ENCODE measurements at places on chromosomes 2 and 18. TPM values are rescaled to one million over a fixed set of nuclear protein-coding genes. Genes with fewer than 3 reads are reported as not detected.

DNA sequence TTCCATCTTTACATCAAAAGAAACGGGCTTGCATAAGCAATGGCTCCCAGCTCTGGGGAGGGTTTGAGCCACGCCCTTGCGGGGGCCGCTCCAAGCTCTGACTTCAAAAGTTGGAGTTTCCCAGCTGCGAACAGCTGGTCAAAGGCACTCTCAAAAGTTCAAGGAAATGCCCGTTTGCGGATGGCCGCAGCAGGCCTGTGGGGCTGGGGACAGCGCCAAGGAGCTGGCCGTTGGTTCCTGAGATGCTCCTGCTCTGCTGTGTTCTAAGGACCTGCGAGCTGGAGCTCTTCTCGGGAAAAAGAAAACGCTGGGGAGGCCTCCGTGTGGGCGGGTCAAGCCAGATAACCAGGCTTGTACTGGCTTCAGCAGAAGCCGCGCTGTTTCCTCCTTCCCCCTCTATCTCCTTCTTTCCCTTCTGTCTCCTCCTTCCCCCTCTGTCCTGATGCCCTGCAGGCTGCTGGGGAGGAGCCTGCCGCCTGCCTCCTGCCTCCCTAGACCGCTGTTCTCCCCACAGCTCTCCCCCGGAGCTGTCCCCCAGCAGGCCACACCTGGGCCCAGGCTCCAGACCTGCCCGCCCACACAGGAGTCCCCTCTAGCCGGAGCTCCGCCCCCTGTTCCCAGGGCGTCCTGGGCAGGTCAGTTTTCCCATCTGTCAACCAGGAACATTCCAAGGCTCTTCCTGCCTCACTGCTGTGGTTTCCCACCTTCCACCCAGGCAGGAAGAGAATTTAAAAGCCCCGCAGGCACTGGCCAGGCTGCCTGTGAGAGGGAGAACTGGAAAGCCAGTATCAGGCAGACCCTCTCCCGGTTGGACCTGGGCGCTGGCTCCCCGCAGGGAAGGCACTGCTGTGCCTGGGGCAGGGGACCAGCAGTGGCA, 14.1 kb downstream of the KLF11 start:
- DNase-seq, result peak; percentile 86

IL1R1 gene
- total RNA-seq, result 52.2 TPM

MAPK4 gene
- total RNA-seq, result 16.1 TPM

GRCh38 chr2:11899264-11899818, 152.9 kb downstream of the LPIN1 start:
- DNase-seq, result no peak

- DNase-seq, result no peak
Measured at GRCh38 chr2:235343156-235343774, 150.6 kb upstream of the AGAP1 start.

DNA sequence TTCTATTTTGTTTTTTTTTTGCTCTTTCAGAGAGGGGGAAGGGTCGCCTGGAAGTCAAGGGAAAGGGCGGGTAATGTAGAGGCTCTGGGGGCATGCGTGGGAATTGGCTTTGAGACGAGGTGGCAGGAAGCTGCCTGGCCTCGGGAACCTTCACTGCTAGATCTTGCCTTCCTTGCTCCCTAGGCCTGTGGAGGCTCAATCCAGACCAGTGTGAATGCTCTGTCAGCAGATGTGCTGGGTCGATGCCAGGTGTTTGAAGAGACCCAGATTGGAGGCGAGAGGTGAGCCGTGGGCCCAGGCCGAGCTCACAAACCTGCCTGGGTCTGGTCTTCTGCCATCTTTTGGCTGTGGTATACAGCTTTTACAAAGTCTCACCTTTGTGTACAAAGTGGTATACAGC, 15.5 kb downstream of the CCT7 start:
- no peak for DNase-seq

PHOSPHO2 gene
- 19.3 TPM for total RNA-seq

DNA sequence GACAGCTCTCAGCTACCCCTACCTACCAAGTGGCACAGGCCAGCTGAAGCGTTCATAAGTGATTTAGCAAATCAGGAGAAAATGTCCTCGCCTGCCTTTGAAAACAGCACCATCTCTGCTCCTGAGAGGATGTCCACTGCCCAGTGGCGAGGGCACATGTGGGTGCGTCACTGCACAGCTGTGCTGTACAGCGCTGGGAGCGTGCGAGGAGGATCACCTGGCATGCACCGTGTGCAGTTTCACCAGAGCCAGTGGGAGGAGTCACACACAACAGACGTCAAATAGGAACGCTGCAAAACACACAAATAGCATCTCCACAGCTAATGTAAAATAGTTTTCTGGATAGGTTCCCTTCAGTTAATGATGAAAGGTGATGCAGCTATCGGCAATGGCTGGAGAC, 154.1 kb downstream of the HDAC4 start:
- peak; percentile 79 for DNase-seq

SERPINB4 gene
- total RNA-seq, result not detected

GRCh38 chr2:110788976-110789375, 56.6 kb downstream of the ACOXL start:
- no peak for DNase-seq

- DNase-seq, result no peak
Measured at GRCh38 chr2:210630873-210631560, 74.6 kb downstream of the CPS1 start.

HSPD1 gene
- total RNA-seq, result 98.9 TPM

DNA sequence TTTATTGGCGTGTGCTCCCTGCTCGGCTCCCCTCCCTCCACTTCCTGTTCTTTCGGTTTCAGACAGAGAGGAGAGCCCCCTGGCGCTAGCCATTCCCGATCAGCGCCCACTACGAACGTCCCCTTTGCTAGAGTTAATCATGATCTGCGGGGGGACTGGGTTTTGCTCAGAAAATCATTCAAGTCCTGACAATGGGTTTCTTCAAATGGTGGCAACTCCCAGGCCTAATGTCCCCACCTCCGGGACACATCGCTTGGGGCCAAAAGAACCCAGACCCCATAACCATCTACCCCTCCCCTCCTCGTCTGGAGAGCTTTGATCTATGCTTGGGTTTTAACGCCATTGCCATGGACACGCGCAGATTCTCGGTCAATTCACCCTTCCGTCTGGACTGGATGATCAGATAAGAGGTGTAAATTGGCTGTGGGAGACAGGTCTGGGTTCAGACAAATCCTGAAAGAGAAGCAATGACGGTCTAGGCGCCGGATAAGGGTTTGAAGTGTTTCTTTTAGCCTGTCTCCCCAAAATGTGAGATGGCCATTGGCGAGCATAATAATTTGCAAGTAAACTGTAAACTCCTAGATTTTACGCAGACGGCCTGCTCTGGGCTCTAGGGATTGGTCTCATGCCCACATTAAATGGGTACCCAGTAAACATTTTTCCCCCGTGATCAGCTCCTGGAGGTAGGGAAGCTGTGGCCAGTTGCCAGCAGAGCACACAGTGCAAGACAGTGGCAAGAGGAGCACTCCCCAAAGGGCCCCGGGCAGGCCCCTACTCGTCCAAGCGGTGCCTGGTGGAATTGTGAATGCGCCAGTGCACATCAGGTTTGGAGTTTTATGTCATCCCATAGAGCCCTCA, 4.7 kb downstream of the NRP2 start:
- DNase-seq, result peak; percentile 90

DNA sequence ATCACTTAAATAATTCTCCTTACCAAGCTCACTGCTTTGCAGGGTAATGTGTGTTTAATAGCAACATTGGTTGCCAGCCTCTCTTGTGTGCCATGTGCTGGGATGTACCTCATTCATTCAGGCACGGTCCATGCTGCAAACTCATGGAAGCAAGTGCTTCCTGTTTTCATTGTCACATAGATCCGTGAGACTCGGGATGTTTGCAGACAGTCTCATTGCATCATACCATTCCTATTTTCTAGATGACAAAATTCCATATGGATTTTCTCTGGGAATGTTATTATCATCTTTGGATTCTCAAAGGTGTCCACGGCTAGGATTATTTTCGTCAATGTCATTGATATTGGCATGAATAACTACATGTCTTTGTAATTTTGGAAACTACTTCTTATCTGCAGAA, 60.0 kb upstream of the HDAC4 start:
- peak; percentile 39 for DNase-seq

DNA sequence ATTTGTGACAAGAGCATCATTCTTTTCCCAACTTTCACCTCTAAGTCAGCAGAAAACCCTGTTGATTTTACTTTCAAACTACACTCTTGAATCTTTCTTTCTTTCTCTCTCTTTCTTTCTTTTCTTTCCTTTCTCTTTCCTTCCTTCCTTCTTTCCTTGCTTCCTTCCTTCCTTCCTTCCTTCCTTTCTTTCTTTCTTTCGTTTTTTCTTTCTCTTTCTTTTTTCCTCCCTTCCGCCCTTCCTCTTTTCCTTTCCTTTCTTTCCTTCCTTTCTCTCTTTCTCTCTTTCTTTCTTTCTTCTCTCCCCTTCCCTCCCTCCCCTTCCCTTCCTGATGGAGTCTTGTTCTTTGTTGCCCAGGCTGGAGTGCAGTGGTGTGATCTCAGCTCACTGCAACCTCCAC, 649.5 kb downstream of the PLCL1 start:
- DNase-seq, result no peak

FASTKD2 gene
- total RNA-seq, result 33.2 TPM

GRCh38 chr18:72986103-72986502, 118.3 kb upstream of the NETO1 start:
- no peak for DNase-seq

- DNase-seq, result no peak
Measured at GRCh38 chr2:230991598-230991997, 4.3 kb upstream of the SPATA3 start.

DNA sequence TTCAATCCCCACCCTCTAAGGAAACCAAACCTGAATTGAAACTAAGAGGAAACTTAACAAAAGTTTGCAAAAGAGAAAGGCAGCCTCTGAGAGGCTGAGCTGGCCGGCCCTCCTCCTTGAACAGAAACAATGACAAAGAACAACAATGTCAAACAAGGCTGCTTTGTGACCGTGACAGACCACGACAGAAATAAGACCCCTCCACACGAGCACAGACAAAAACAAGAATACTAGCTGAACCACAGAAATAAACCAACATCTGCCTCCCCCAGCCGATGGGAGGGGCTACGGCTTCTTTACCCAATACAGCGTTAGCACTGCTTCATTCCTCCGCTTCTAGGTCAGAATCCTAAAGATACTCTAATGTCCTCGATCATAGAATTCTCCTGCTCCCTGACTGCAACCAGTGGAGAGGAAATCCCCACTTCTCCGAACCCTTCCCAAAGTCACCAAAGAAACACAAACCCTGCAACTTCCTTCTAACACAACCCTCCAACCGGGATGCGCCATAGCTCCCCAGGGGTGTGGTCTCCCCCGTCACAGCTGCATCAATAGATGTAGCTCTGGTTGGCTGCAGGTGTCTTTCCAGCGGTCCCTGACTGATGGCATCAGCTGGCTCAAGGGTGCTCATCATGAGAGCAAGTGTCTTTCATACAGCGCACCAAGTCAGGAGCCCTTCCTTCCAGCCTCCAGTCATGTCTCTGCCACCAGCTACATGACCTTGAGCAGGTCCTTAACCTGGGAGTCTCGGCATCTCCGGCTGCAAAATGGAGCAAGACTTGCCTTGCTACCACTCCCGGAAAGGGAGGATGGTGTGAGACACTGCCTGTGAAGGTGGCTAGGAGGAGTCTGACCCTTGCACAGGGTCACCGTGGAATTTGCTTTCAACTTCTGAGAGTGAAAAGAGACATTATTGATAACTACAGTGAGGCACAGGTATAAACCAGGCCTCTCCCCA, 198.6 kb downstream of the HAUS1 start:
- peak; percentile 2 for DNase-seq

GRCh38 chr2:73610111-73610510, 32.1 kb downstream of the NAT8 start:
- no peak for DNase-seq

- no peak for DNase-seq
Measured at GRCh38 chr18:35842536-35842935, 129.9 kb upstream of the RMP24 start.

SCN2A gene
- total RNA-seq, result 0.33 TPM

DNA sequence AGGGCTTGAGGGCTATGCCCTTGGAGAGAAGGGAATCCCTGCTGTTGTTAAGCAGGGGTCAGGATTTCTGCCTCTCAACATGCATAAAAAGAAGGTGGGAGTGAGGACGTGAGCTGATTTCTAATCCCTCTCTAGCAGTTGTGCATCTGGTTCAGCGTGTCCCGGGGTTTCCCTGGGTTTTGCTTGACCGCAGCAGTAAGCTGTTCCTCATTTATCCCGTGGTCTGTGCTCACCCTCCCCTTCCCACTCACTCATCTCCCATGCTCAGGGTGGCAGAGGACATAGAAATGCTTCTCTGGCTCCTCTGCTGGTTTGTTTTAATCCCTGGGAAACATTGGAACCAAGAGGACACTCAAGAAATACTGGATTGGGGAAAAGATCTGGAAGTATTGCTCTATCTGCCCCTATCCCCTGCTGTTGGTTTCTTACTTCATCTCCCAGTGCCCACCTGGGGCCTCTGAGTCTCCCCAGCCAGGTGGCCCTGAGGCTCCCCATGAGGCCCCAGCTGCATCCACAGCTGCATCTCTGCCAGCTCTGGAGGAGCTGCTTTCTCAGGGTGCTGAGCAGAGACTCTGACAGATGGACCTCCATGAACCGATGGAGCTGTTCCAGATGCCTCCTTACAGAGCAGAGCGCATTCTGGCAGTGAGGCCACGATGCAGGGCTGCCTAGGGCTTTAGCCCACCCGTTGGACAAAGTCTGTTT, 36.1 kb downstream of the TET3 start:
- DNase-seq, result peak; percentile 76

- no peak for DNase-seq
Measured at GRCh38 chr2:171436307-171436706, 2.3 kb downstream of the DCAF17 start.

GRCh38 chr2:187986390-187987105, 305.1 kb upstream of the GULP1 start:
- no peak for DNase-seq

GRCh38 chr2:23566241-23567142, 181.5 kb downstream of the KLHL29 start:
- no peak for DNase-seq

GRCh38 chr2:65358678-65359400, 73.6 kb downstream of the SPRED2 start:
- no peak for DNase-seq

MYOM1 gene
- 17.3 TPM for total RNA-seq

DNA sequence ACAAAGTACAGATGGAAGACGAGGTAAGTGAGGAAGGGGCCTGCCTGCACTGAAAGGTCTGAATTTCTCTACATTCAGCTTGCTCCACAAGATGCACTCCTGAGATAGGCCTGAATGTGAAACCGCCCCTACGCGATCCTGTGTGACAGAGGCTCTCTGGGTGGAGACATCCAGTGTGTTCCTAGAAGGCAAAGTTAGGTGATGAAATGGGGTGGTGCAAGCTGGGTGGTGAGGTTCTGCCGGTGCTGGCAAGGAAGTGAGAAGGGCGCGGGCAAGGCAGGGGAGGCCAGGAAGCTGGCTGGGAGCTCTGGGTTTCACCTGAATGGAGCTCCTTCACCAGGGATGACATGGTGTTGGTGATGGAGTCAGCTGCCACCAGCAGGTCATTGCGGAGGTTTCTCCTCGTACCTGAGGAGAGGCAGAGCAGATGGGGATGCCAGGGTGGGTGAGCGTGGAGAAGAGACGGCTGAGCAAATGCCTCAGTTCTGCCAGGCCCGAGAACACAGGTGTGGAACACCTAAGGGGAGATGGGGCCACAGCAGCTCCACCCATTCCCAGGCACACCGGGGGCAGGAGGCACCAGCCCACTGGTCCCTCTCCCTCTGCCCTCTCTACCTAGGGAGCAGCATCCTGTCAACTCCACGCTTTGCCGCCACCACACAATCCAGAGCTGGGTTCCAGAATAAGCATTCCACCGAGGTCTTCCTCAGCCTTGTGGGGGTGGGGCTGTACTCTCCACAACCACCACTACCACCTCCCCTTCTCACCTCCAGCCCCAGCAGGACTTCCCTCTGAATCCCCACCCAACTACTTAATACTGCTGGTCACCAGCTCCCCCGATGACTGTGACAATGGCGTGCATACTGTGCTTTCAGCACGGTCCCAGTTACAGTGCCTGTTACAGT, 45.5 kb upstream of the DNMT3A start:
- no peak for DNase-seq

GRCh38 chr2:169018390-169018789, 12.7 kb downstream of the ABCB11 start:
- DNase-seq, result no peak

Measured in sigmoid colon (tissue), 7 donors.